ENCODE measurements at places on chromosomes 1 and 21.

DNA sequence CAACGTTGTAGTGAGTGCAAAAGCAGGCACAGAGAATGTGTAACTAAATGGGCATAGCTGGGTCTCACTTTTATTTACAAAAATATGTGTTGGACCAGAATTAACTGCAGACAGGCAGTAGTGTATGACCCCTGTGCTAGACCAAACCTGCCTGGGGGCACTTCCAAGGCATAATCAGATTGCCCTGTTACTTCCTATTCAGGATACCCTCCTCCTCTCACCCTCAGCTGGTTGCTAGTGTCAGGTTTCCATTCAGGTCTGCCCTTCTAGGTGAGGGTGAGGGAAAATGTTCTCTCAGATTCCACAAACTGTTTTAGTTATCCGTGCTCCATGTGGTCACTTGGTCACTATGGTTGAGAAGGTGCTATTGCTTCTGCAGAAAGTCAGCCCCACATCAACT, 387.3 kb downstream of the LMX1A start:
- DNase-seq: no peak

DNA sequence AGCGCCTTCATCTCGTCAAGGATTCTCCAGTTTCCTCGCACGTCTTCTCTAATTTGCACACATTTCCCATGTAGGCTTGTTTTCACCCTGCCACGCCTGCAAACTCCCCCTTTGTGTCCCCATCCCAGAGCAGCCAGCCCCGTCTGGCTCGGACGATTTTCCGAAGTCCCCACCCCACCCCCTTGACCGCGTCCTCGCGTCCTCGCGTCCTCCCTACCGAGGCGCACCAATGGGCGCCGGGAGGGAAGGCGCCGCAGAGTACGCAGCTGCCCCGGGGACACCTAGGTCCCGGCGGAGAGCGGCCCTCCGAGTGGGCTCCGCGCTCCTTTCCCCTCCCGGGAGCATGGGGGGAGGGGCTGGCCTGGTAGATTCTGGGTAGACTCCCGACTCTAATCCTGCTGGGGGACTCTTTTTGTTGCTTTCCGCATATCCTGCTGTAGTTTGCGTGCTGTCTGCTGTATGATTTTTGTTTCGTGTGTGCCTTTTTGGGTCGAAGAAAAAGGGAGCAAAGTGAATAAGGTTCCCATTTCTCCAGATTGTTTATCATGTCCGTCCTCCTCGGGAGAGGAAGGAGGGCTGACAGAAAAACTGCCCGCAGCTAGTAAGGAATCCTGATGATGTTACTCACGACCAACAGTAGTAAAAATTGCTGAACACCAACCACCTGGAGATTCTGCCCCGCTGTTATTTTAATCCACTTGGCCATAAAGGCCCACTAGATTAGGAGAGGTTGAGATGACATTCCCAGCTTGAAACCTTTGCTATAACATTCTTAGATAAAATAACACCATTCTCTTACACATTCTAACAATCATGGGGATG, 1.5 kb downstream of the CACHD1 start:
- no peak for DNase-seq

GRCh38 chr1:229364207-229365065, 21.6 kb upstream of the CCSAP start:
- no peak for DNase-seq

GRCh38 chr1:40256401-40257084, 1.5 kb upstream of the ZMPSTE24 start:
- no peak for DNase-seq

DNA sequence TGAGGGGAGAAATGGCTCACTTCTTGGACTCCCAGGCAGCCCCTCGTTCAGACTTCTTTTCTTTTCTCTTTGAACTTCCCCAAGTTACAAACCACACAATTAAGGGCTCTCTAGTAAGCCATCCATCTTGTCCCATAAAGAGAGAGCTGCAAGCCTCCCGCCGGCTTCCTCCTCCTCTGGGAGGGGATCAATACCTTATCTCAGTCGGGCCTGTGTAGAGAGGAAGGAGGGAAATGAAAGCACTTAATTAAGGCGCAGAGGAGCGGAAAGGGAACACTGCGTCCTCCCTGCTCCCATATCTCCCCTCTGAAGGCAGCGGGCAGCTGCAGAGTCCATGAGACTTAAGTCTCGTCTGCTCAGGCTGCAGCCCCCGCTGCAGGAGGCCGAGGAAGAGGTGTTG, 112.6 kb upstream of the CSF3R start:
- no peak for DNase-seq

DNA sequence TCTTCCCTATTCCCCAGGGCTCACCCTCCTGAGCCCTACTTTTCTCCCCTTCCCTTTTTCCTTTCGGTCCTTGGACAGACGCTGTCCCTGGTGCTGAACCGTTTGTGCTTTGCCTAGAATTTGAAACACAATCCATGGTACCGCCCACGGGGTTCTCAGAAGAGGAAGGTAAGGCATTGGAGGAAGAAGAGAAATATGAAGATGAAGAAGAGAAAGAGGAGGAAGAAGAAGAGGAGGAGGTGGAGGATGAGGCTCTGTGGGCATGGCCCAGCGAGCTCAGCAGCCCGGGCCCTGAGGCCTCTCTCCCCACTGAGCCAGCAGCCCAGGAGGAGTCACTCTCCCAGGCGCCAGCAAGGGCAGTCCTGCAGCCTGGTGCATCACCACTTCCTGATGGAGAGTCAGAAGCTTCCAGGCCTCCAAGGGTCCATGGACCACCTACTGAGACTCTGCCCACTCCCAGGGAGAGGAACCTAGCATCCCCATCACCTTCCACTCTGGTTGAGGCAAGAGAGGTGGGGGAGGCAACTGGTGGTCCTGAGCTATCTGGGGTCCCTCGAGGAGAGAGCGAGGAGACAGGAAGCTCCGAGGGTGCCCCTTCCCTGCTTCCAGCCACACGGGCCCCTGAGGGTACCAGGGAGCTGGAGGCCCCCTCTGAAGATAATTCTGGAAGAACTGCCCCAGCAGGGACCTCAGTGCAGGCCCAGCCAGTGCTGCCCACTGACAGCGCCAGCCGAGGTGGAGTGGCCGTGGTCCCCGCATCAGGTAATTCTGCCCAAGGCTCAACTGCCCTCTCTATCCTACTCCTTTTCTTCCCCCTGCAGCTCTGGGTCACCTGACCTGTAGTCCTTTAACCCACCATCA, 10.4 kb downstream of the BCAN start:
- DNase-seq: no peak

DNA sequence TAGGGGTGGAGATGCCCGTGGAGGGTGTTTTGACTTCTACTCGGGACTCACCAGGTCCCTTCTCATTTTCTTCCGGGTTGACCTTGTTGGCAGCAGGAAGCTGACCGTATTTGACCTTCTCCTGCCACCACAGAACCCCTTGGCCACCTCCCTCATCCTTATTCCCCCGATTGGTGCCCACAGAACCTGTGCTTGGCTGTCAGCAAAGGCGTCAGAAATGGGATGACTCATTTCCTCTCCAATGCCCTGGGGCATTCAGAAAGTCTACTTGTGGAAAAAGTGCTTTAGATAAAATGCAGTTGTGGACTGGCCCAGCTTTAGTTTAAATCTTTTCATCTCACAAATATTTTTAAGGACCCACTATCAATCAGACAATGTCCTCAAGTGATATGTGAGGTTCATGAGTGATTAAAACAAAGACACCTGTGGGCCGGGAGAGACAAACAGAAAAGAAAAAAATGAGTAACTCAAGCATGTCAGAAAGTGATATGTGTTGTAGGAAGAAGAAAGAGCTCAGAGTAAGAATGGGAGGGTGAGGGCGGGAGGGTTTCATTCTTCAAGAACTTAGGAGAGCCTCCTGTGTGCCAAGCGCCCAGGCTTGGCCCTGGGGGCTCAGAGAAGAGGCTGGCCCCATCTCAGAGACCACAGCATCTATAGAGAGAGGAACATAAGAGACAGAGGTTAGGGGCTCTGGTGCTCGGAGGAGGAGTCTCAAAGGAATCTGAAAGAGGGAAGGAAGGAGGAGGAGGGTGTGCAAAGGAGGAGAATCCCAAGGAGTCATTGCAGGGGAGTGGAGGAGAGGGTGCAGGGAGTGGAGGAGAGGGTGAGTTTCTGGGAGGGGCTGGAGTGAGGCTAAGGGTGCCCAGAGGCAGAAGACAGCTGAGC, 221.6 kb upstream of the VAMP3 start:
- DNase-seq: peak; percentile 65

GRCh38 chr1:96387785-96388184, 333.8 kb upstream of the PTBP2 start:
- DNase-seq: no peak

- DNase-seq: no peak
Measured at GRCh38 chr1:14653461-14653960, 55.0 kb downstream of the KAZN start.
